ENCODE measurements at places on chromosomes 5 and 9. TPM values are rescaled to one million over a fixed set of nuclear protein-coding genes. Genes with fewer than 3 reads are reported as not detected.

NNT gene
- total RNA-seq, result 85.1 TPM

SLC46A2 gene
- total RNA-seq, result not detected

FAT2 gene
- total RNA-seq, result under 0.01 TPM

PCDHGB3 gene
- total RNA-seq, result 4.2 TPM

LHX2 gene
- not detected for total RNA-seq

SLC36A3 gene
- not detected for total RNA-seq

PRUNE2 gene
- 68.1 TPM for total RNA-seq

IL31RA gene
- 1.2 TPM for total RNA-seq

LVRN gene
- total RNA-seq, result 0.33 TPM

ENTREP1 gene
- total RNA-seq, result not detected

LECT2 gene
- total RNA-seq, result not detected

FOXD1 gene
- 3.2 TPM for total RNA-seq

RGS7BP gene
- total RNA-seq, result not detected
